ENCODE measurements at places on chromosomes 13 and 19. TPM values are rescaled to one million over a fixed set of nuclear protein-coding genes. Genes with fewer than 3 reads are reported as not detected.

Gene ZNF709
- polyA plus RNA-seq = 11.0 TPM

Gene PEAK3
- not detected for polyA plus RNA-seq

Gene ACP7
- 0.78 TPM for polyA plus RNA-seq

Gene PRR36
- polyA plus RNA-seq = 5.9 TPM

Gene CPB2
- polyA plus RNA-seq = 0.27 TPM

Gene DACH1
- 120 TPM for polyA plus RNA-seq

Gene SMIM44
- not detected for polyA plus RNA-seq

Gene CEACAM1
- polyA plus RNA-seq = 11.9 TPM

Gene ZNF606
- polyA plus RNA-seq = 37.0 TPM

Gene IGFLR1
- 4.9 TPM for polyA plus RNA-seq

Gene ZNF506
- 41.9 TPM for polyA plus RNA-seq

Gene ZNF560
- polyA plus RNA-seq = 1.3 TPM

- peak; percentile 88 for DNase-seq
These were observed 20.3 kb upstream of the AKT2 start for GRCh38 chr19:40305403-40305802.

DNA sequence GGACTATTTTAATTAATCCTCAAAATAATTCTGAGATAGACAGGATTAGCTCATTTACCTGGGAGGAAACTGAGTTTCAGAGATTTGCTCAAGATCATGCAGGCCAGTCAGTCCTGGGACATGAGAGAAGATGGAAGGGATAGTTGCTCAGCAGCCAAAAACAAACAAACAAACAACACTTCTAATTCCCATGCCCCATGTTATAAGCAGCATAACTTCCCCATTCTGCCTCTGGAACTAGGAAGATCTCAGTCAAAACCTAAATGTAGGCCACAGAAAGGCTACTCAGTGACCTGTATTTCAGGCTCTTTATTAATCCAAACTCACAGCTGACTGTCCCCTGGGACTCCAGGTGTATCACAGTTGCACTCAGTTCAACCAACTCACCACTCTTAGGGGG lies 489.2 kb upstream of the NBEA start:
- no peak for DNase-seq

- no peak for DNase-seq
These were observed 13.5 kb downstream of the C13orf46 start for GRCh38 chr13:113960276-113960948.

DNA sequence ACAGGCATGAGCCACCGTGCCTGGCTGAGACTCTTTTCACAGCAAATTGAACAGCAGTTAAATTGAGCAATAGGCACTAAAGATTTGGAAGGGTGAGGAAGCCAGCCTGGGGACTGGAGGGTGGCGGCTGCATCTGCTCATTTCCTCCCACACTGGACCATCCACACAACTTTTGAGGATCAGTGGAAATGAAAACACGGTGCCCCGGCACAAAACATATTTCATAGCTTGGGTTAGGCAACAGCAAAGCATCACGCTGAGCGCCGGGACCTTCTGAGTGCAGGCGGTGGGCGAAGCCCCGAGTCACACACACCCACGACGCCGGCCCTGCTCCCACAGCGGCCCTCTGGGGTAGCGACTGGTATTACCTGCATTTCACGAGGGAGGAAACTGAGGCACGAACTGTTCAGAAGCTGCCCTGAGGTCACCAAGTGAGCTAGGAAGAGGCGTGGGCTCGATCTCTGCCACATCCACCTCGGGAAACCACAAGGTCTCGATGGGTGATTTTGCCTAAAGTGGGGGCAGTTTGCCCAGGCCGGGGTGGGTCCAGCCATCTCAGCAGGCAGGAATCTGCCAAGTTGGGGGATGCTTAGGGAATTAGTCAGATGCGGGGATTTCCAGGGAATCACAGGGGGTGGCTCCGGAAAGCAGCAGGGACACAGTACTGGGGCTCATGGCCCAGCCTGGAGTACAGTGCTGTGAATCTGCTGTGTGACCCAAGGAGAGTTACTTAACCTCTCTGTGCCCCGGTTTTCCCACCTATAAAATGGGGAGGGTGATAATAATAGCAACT lies 3.5 kb upstream of the SBNO2 start:
- DNase-seq = no peak

GRCh38 chr19:29088761-29089160 lies 124.2 kb downstream of the UQCRFS1 start:
- no peak for DNase-seq

- DNase-seq = no peak
These were observed 30.8 kb upstream of the RFC3 start for GRCh38 chr13:33787051-33787591.

DNA sequence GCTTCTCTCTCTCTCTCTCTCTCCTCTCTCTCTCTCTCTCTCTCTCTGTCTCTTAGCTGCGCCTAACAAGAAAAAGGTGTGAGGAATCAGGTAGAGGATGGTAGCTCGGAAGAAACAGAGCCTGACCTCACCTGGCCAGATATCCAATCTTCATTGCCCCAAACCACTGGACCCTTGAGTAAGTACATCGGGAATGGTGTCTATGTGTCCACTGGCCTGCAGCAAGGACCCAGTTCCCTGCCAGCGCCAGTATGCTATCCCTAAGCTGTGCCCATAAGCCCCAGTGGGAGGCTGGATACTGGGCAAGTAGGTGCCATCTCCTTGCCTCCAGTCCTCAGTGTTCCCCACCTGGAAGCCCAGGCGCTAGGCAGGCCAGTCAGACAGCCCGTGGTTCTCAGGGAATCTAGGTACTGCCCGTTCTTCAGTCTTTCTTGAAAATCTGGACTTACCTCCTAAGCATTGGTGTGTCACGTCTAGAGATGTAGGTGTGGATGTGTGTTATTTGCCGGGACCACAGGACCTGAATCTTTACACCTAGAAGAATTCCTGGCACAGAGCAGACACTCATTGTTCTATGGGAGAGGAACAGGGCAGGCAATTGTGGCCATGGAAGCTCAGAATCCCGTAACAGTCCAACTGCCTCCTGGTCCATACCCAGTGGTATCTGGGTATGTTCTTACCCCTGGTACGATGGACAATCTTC lies 7.3 kb downstream of the URAD start:
- no peak for DNase-seq

GRCh38 chr13:98598043-98598442 lies 21.1 kb upstream of the STK24 start:
- no peak for DNase-seq

GRCh38 chr19:45428384-45429231 lies 4.9 kb upstream of the ERCC1 start:
- DNase-seq = no peak

DNA sequence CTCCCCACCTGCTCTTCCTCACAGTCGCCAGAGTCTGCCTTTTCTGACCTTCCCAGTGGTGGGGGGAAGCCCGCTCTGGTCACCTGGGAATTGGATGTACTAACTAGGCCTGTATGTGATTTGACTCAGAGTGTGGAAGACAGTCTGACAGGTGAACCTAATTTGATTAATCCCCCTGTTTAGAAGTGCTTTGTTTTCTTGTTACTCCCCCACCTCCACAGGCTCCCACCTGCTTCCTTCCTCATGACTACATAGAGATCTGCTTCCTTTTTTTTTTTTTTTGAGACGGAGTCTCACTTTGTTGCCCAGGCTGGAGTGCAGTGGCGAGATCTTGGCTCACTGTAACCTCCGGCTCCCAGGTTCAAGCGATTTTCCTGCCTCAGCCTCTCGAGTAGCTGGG lies 44.0 kb downstream of the COG3 start:
- peak; percentile 5 for DNase-seq

GRCh38 chr13:95217920-95218830 lies 83.1 kb downstream of the ABCC4 start:
- no peak for DNase-seq

DNA sequence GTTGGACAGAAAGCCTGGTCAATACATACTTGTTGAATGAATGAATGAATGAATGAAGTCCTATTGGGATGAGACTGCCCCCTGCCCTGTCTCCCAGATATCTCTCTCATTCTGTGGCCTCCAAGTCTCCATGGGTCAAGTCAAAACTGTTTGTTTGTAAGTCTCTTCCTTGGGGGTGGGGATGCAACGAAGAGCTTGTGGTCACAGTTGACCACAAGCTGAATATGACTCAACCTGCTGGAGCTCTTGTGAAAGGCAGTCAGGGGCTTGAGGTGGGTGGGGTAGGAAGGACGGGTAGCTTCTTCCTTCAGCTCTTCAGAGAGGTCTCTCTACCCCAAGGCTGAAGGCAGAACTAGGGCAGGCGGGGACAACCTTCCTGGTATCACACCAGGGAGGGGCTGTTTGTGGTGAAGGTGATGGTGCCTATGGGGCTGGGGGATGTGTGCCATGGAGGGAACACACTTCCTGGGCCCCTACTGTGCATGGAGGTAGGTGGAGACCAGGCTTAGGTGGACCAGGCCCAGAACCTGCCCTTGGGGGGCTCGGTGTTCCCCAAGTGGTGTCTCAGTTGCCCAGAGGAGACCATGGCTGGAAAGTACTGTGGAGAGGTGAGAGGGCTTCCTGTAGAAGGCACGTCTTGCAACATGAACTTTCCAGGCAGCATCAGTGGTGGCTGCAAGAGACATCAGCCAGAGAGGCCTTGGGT lies 8.0 kb downstream of the MYO1F start:
- DNase-seq = no peak

GRCh38 chr13:43377149-43377548 lies 353.8 kb downstream of the DNAJC15 start:
- no peak for DNase-seq

DNA sequence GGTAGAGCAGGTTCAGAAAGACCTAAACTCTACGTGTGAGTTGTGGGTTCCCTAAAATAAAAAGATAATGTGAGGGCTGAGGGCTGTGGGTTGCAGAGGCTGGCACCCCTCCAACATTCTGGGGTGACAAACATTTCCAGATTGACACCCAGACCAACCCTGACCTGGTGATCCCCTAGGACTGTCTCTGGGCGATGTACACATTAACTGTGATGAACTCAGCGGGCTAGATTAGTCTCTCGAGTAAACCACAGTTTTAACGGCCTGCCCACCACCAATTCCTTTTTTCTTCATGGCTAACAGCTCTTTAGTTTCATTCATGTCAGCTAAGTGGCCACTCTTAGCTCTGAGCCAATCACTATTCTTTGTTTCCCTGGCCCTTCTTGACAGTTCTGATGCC lies 24.8 kb downstream of the SIAH3 start:
- no peak for DNase-seq

- no peak for DNase-seq
These were observed 4.0 kb upstream of the RFXAP start for GRCh38 chr13:36815062-36815461.

GRCh38 chr13:24233351-24233901 lies 72.9 kb downstream of the SPATA13 start:
- DNase-seq = no peak

Data from left kidney (tissue), 8 donors.